Endodermal cell (in vitro differentiated cells): ENCODE measurements at places on chromosomes 4 and X.

DNA sequence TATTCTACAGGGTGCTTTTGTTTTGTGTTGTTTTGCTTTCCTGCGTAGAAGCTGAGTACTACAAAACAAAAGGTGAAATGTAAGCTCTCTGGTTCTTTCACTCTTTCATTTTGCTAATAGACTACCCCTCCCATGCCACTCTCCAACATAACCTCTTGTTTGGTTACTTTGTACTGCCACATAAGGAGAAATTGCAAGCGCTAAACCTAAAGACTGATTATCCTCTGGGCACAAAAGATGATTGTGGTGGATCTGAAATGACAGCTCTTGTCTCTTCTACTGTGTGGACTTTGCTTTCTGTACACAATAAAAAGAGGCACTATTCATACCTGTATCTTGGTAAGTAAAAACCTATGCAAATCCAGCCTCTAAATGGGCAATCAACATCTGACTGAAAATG lies 5.3 kb downstream of the MBNL3 start:
- H3K27me3 ChIP-seq, result no peaks in the 10 kb centered on the region
- H3K4me1 ChIP-seq, result no peaks in the 10 kb centered on the region
- no peaks in the 10 kb centered on the region for H3K36me3 ChIP-seq
- no peak overlapping the region for H3K27ac ChIP-seq
- H3K4me3 ChIP-seq, result no peak overlapping the region
- DNase-seq, result no peak

DNA sequence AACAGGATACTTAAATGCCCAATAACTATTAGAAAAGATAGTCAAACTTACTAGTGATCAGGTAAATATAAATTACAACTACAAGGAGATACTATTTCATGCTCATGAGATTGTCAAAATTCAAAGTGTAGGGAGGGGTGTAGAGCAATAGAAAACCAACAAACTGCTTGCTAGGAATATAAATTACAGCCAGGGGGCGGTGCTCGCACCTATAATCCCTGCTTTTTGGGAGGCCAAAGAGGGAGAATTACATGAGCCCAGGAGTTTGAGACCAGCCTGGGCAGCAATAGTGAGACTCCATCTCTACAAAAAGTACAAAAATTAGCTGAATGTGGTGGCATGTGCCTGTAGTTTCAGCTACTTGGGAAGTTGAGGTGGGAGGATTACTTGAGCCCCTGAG lies 556.5 kb upstream of the NR3C2 start:
- H3K27me3 ChIP-seq, result no peaks in the 10 kb centered on the region
- H3K4me3 ChIP-seq, result no peak overlapping the region
- H3K27ac ChIP-seq, result no peak overlapping the region
- H3K4me1 ChIP-seq, result peaks cover 6% of the 10 kb centered on the region
- DNase-seq, result peak; percentile 77

- DNase-seq, result no peak
- no peaks in the 10 kb centered on the region for H3K4me1 ChIP-seq
- no peaks in the 10 kb centered on the region for H3K27me3 ChIP-seq
- H3K4me3 ChIP-seq, result no peak overlapping the region
- no peak overlapping the region for H3K27ac ChIP-seq
Observed at GRCh38 chr4:106358899-106359298, 9.7 kb downstream of the GIMD1 start.

DNA sequence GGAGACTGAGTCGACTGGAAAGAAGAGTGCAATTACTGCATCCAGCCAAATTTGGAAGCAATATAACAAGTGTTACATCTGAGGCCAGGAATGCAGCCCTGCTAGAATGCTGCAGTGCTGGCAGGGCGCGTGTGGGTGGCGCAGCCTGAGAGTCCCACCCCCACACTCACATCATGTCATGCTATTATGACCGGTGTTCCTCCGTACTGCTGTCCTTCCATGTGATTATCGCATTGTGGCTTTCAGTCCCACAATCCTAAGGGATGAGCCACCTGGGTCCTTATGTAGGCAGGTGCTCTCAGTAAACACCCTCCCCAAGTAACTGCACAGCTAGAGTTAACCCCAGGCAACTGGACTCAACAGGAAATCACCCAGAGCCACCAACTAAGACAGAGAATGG lies 122.6 kb upstream of the CPEB2 start:
- DNase-seq, result no peak
- H3K27ac ChIP-seq, result no peak overlapping the region
- no peaks in the 10 kb centered on the region for H3K36me3 ChIP-seq
- no peaks in the 10 kb centered on the region for H3K27me3 ChIP-seq
- H3K4me3 ChIP-seq, result no peak overlapping the region
- no peaks in the 10 kb centered on the region for H3K4me1 ChIP-seq

GRCh38 chr4:85707611-85708010 lies 232.7 kb downstream of the ARHGAP24 start:
- H3K36me3 ChIP-seq, result no peaks in the 10 kb centered on the region
- no peak overlapping the region for H3K27ac ChIP-seq
- H3K4me3 ChIP-seq, result no peak overlapping the region
- no peaks in the 10 kb centered on the region for H3K4me1 ChIP-seq

DNA sequence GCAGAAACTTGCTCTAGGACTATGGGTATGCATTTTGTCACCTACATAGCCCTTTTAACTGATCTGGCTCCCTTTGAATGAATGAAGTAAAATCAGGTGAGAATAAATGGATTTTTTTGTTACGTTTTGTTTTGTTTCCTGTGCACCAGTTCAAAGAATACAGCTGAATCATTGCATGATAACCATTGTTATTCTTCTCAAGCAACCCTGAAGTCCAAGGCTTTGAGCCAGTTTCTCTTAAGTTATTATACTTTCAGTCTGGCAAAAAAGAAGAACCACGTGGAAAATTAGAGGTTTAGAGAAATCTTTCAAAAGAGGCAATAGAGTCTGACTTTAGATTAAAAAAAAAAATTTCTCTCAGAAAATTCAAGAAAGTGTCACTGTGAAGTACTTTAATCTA lies 398.6 kb upstream of the TECRL start:
- H3K27me3 ChIP-seq, result no peaks in the 10 kb centered on the region
- H3K36me3 ChIP-seq, result no peaks in the 10 kb centered on the region
- no peak overlapping the region for H3K27ac ChIP-seq
- H3K4me1 ChIP-seq, result no peaks in the 10 kb centered on the region

- no peak overlapping the region for H3K4me3 ChIP-seq
- DNase-seq, result no peak
- H3K27me3 ChIP-seq, result no peaks in the 10 kb centered on the region
- no peaks in the 10 kb centered on the region for H3K4me1 ChIP-seq
Observed at GRCh38 chrX:8084006-8084405, 87.1 kb downstream of the VCX2 start.

DNA sequence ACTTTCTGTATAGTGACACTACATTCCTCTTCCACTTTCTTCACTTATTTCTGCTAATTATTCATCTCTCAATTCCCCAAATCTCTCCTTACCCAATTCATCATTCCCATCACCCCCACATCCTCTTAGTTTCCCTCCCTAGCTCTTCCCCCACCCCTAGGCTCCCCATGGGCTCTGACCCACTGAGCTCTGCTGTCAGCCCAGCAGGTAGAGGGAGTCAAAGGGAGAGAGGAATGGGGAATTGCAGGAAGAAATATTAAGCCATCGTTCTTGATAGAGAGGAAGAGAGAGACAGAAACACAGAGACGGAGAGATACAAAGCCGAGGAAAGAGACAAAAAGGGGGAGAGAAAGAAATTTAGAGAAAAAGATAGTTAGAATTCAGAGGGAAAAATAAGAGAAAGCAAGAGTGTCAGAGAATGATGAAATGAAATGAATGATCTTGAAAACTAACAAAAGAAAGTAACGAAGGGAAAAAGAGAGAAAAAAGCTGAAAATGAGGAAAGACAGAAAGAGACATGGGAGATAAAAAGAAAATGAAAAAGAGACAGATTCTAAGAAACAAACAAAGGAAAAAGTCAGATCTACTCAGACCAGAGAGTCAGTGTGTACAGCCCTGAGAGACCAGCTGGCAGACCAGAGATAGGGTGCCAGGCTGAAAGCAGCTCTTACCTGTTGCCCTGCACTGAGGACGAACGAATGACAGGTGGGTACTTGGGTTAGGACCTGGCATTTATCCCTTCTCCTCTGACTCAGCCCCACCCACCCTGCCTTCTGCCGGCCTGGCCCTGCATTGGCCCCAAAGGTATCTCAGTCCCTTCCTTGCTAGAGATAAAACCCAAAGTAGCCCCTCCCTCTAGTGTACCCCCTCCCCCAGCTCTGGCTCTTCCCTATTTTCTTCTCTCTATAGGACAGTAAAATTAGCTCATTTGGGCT lies at the start of gene ALAS2:
ALAS2 (minus strand) TSS at position 707 of the 935 bp plus-strand sequence. CDS start 4,977 bp downstream, outside the sequence.
- no peak within 1 kb of the TSS for H3K27ac ChIP-seq
- no peak for DNase-seq
- no peaks in the 10 kb centered on the region for H3K4me1 ChIP-seq
- H3K36me3 ChIP-seq, result no peaks in the 10 kb centered on the region
- H3K4me3 ChIP-seq, result no peak within 1 kb of the TSS

DNA sequence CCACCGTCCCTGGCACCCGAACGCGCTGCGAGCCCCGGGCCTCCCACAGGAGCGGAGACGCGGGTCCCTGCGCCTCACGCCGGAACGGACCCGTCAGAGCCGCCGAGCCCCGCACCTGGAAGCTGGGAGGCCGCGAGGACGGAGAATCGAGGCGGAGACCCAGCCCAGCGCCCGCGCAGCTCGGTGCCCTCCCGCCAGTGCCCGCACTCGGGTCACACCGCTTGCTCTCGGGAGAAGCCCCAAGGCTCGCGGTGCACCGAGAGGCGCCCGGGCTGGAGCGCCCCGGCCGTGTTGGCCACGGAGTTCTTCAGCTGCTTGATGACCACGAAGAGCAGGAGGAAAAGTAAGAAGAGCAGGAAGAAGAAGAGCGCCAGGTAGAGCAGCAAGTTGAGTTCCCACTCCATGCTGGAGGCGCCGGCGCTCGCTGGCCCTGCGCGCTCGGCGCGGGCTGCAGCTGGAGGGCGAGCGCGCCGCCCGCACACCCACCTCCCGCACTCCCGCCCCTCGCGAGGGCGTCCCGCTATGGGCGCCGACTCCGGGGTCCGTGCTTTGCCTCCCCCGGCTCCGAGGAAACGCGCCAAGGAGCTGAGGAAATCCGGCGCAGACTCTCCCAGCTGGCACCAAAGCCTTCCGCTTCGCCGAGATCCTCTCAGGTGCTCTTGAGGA lies at the start of gene SMIM43:
SMIM43 (minus strand) TSS at position 463 of the 666 bp plus-strand sequence; CDS start at position 404, 59 bp downstream.
- H3K4me1 ChIP-seq, result no peaks in the 10 kb centered on the region
- peaks cover 95% of the 10 kb centered on the region for H3K27me3 ChIP-seq
- peak within 1 kb of the TSS; percentile 80 for H3K4me3 ChIP-seq
- no peak within 1 kb of the TSS for H3K27ac ChIP-seq
- no peaks in the 10 kb centered on the region for H3K36me3 ChIP-seq
- peak; percentile 84 for DNase-seq

DNA sequence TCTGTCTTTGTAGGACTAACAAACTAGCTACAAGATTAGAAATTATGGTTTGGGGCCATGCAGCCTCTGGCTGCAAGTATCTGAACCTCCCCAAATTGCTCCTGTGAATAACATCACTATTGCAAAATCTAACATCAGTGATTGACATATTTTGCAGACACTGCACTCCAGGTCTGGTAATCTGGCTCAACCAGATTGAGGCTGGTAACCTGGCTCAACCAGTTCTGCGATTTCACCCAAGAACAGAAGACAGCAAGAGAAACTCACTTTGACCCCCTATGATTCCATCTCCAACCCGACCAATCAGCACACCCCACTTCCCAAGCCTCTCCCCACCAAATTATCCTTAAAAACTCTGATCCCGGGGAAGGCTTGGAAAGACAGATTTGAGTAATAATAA lies 20.9 kb downstream of the SPIN3 start:
- H3K27ac ChIP-seq, result no peak overlapping the region
- DNase-seq, result no peak
- H3K27me3 ChIP-seq, result no peaks in the 10 kb centered on the region
- H3K36me3 ChIP-seq, result peaks cover 24% of the 10 kb centered on the region
- H3K4me1 ChIP-seq, result no peaks in the 10 kb centered on the region
- no peak overlapping the region for H3K4me3 ChIP-seq

GRCh38 chr4:11894977-11895376 lies 466.3 kb upstream of the HS3ST1 start:
- no peaks in the 10 kb centered on the region for H3K36me3 ChIP-seq
- no peak for DNase-seq
- H3K4me1 ChIP-seq, result no peaks in the 10 kb centered on the region
- H3K4me3 ChIP-seq, result no peak overlapping the region
- no peaks in the 10 kb centered on the region for H3K27me3 ChIP-seq

DNA sequence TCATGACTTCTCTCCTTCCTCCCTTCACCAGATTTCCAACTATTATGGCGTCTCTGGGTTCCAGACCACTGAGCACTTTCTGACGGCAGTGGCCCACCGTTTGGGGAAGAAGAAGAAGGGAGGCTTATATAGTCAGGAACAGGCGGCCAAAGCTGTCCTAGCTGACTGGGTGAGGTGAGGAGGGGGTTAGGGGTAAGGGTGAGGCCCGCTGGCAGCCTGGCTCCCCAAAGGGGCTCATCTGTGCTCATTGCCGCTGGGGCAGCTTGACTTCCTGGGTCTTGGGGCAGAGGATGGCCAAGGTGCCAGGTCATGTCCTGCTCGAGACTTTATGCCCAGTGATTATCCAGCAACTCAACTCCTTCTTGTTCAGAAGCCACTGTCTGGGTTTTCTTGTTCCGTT lies 21.8 kb downstream of the GNL3L start:
- H3K4me3 ChIP-seq, result no peak overlapping the region
- DNase-seq, result no peak
- no peak overlapping the region for H3K27ac ChIP-seq
- no peaks in the 10 kb centered on the region for H3K4me1 ChIP-seq
- no peaks in the 10 kb centered on the region for H3K27me3 ChIP-seq

DNA sequence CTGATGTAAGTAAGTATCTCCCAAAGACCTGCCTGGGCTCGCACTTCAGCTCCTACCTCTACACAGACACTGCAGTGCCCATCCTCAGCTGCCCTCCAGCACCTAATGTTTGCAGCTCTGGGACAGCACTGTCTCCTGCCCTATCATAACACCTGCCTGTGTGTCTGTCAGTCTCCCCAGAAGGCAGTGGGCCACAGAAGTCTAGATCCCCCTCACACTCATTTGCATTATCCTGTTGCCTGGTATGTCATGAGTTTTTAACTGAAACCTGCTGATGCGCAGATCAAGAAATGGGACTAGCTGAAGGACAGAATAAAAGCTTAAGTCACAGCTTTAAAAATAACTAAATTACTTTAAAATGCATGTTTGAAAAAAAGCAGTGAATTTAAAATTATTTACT lies 43.0 kb downstream of the LRP2BP start:
- no peaks in the 10 kb centered on the region for H3K4me1 ChIP-seq
- no peak for DNase-seq
- H3K36me3 ChIP-seq, result peaks cover 79% of the 10 kb centered on the region
- no peak overlapping the region for H3K27ac ChIP-seq

- H3K36me3 ChIP-seq, result no peaks in the 10 kb centered on the region
- no peaks in the 10 kb centered on the region for H3K4me1 ChIP-seq
- no peak for DNase-seq
- no peaks in the 10 kb centered on the region for H3K27me3 ChIP-seq
- H3K27ac ChIP-seq, result no peak overlapping the region
Observed at GRCh38 chrX:459611-460010, 72.9 kb upstream of the PPP2R3B start.

GRCh38 chrX:48779399-48779798 lies 7.0 kb upstream of the GATA1 start:
- no peaks in the 10 kb centered on the region for H3K36me3 ChIP-seq

DNA sequence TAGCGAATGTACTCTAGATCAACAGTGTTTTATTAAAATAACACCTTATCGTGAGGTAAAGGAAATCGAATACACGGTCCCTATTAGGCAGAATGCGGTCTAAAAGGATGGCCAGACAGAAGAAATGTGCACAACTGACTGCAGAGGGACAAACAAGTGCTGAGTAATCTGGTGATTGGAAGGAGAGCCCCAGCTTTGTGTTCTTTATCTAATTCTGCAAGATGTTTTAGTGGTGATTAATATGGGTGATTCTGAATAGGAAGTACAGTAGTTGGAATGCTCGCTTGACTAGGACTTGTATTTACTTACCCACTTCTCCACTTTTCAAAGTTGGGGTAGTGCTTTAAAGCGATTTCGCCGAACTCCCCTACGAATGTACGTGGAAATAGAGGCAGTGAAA lies 1.2 kb downstream of the WDR44 start:
- peak overlapping the region; percentile 90 for H3K4me3 ChIP-seq
- no peaks in the 10 kb centered on the region for H3K4me1 ChIP-seq
- no peaks in the 10 kb centered on the region for H3K36me3 ChIP-seq
- H3K27me3 ChIP-seq, result no peaks in the 10 kb centered on the region
- no peak for DNase-seq
